ENCODE measurements at places on chromosomes 2 and 18.

DNA sequence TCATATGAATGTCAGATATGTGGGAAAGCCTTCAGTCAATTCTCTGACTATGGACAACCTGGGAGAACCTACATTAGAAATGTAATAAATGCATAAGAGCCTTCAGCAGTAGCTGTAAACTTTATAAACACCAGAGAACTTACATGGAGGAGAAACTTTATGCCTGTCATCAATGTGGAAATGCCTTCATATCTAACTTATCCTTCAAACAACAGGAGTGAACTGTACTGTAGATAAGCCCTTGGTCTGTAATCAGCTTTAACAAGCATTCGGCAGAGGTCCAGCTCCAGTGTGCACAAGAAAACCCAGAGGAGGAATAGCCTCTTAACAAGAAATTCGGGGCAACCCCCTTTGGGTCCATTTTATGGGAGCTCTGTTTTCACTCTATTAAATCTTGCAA, 14.8 kb upstream of the UXS1 start:
- DNase-seq, result no peak

GRCh38 chr2:65228263-65228750, 676 bp downstream of the ACTR2 start:
- no peak for DNase-seq

GRCh38 chr2:160062292-160063005, at the start of gene PLA2R1:
Gene PLA2R1 (minus strand): TSS chr2:160062615. CDS start chr2:160062403, 212 bp downstream.
- DNase-seq, result peak; percentile 89

DNA sequence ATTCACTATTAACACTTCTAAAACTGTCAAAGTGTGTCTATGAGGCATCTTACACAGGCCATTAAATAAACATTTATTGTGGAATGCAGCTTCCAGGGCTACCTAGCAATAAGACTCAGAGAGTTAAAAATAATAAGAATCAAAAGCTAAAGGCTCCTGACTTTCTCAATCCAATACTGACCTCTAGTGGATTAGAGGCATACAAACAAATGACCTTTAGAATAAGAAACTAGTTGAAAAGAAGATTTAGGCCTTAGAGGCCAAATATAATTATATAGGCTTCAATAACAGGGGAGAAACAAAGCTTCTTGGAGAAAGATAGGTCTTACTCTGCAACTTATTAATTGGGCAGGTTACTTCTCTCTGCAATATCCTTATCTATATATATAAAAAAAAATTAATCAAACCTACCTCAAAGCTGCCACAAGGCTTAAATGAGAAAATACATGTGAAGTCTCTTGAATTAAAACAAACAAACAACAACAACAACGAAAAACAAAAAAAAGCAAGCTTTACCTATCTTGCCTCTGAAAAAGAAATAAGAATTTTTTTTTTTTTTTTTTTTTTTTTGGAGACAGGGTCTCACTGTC, 246.1 kb downstream of the EXOC6B start:
- DNase-seq, result no peak

- no peak for DNase-seq
Observed at GRCh38 chr2:168583710-168584521, 127.8 kb downstream of the CERS6 start.

DNA sequence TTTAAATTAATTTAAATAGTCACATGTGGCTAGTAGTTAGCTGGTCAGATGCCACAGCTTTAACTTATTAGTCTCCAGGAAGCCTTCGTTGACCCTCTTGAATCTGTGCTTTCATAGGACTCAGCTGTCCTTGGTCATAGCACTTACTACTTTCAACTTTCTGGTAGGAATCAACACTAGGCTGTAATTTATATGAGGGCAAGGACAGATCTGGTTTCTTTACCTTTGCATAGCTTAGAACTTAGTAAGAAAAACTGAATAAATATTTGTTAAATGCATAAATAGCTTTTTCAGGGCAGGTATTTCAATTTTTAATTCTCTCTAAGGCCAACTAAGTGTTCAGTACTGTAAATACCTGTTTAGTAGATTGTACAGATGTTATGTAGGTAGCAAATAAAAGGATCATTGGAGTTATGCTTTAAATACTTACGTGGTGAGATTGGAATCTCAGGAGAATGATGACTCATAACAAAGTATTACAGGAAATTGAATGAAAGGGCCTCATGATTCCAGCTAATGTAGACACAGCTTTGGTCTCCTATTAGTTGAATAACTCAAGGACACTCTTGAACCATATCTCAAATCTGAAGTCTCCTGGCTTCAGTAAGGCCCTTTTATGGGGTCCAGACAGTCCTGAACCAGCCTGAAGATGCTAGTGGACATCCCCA, 2.6 kb downstream of the CLIP4 start:
- DNase-seq, result no peak

- no peak for DNase-seq
Observed at GRCh38 chr2:86584151-86584913, 21.1 kb upstream of the CHMP3 start.

GRCh38 chr2:214311031-214311533, 99.8 kb upstream of the VWC2L start:
- DNase-seq, result no peak

DNA sequence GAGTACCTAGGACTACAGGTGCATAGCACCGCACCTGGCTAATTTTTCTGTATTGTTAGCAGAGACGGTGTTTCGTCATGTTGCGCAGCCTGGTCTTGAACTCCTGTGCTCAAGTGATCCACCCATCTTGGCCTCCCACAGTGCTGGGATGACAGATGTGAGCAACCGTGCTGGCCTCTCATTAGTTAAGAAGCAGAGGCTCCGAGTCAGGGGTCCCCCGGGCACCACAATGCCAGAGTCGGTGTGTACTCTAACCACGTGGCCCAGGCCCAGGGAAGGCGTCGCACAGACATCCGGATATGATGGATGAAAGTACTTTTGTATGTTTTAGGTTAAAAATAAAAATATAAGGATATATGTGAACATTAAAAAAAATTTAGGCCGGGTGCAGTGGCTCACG, 28.3 kb upstream of the HPCAL1 start:
- DNase-seq, result no peak

DNA sequence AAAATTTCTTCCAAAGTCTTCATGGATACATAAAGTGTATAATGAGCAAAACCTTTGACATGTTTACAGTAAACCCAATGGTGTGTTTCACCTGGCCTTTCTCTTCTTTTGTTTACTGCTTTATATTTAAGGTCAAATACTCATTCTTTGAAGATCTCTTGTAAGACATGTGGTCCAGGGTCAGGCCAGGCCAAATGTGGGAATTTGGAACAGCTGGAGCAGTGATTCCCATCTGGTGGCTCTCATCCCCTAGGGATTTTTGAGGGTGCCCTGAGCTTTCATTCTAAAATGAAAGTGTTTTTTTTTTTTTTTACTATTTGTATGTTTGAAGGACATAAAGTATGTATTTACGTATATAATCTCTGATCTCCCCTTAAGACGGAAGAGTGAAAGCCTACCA, 13.8 kb upstream of the MGAT5 start:
- DNase-seq, result no peak

GRCh38 chr18:9546468-9546867, 67.9 kb downstream of the PPP4R1 start:
- no peak for DNase-seq

- no peak for DNase-seq
Observed at GRCh38 chr2:130328710-130329109, 14.0 kb upstream of the IMP4 start.

- no peak for DNase-seq
Observed at GRCh38 chr18:34121200-34121721, 103.5 kb downstream of the NOL4 start.

DNA sequence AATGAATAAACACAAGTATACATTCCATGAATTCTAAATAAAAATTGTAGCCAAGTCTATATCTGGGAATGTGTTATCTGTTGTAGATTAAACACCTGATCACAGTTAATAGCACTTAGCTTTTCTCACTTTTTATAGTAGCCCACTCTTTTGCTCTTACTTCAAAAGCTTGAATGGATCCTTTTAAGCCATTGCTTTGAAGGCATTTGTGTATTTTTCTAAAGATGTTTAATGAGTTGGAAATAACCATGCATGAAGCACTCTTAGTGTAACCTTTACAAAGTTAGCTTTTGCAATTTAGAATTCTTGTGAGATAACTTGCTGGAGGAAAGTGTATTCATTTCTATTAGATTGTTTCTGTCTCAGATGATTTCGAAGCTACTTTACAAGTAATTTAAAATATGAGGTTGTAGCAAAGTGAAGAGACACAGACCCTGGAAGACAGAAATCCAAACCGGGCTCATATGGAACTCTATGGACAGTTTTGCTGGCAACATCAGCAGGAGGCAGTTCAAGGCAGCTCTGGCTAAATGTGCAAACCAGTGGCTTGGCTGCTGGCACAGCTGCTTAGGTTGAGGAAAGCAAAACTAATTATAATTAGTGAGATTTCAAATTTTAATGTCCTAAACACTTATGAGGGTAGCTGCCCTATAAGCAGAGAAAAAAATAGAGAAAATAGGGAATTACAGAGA, 469.8 kb upstream of the ZEB2 start:
- no peak for DNase-seq

DNA sequence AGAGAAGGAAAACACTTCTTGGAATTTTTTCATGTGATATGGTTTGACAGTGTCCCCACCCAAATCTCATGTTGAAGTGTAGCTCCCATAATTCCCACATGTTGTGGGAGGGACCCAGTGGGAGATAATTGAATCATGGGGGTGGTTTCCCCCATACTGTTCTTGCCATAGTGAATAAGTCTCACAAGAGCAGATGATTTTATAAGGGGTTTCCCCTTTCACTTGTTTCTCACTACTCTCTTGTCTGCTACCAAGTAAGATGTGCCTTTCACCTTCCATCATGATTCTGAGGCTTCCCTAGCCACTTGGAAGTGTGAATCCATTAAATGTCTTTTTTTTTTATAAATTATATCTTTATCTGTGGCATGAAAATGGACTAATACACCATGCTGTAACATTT, 250.7 kb downstream of the LPIN1 start:
- DNase-seq, result no peak

DNA sequence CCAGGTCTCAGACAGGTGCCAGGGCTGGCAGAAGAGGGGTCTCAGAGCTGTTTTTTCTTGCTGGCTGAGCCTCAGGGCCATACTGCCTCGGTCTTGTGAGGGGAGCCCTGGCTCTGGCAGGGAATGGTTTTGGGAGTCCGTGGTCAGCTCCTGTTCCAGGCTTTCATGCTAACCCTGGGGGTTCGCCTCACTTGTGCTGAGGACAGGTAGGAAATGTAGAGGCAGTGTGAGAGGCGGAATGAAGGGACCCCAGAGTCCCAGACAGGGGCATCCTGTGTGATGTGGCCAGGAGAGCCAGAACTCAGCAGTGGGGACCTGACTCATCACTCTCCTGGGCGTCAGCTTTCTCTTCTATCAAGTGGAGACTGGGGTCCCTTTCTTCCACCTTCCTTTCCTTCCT, 5.7 kb upstream of the CELF4 start:
- no peak for DNase-seq

GRCh38 chr2:179201869-179202268, 62.8 kb downstream of the SESTD1 start:
- DNase-seq, result no peak

- no peak for DNase-seq
Observed at GRCh38 chr2:76157531-76157930, 446.8 kb upstream of the GCFC2 start.

DNA sequence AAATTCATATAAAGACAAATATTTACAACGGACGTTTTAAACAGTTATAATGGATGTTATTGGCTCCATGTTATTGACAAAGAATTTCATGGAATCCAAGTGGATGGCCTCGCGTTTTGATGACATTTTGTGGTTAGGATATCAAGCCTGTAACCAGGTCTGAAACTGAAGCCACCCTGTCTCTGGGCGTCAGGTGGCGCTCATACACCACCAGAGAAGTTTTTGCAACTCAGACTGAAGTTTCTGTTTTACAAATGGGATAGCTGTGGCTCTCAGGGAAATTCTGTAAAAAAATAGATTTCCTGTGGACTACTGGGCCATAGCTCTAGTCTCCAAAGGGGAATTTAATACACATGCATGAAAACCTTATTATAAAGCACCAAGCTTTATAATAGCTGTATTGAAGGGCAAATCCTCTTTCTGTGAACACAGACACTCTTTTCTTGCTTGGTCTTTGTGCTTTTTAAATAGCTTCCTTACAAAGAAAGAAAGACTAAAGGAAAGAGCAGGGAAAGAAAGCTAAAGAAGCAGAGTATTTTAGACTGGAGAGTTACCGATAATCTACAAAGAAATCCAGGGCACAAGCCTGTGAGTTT, 86.7 kb downstream of the C18orf54 start:
- no peak for DNase-seq

GRCh38 chr2:191901031-191901430, 54.1 kb upstream of the CAVIN2 start:
- DNase-seq, result no peak

- no peak for DNase-seq
Observed at GRCh38 chr2:2528846-2529245, 197.8 kb upstream of the MYT1L start.

DNA sequence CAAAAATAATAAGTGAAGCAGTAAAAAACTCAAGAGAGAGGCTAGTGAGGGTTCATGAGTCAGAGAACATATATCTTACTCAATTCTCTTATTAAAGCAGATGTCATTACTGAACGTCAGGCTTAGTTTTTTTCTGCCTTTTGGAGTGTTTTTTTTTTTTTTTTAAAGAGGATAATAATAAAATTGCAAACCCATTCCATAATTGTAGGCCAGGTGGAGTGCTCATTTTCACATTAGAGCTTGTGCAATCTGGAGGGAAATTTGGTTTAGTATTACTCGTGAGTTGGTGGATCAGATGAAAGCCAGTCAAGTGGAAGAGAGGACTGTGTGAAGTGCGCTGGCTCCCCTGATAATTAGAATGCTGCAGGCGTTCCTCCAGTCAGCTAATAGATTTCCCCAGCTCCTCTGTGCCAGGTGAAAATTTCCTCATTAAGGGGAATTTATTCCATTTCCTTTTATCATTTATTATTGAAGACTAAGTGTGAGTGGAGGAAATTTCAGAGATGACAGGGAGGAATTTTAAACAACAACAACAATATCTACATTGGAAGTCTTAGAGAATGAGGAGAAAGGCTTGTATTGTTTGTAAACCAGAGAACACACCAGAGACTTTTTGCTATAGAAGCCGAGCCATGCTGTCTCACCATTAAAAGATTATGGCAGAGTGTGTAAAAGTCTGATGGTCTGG, 74.6 kb downstream of the CPS1 start:
- no peak for DNase-seq

- no peak for DNase-seq
Observed at GRCh38 chr2:237091779-237092436, 6.2 kb downstream of the COPS8 start.

DNA sequence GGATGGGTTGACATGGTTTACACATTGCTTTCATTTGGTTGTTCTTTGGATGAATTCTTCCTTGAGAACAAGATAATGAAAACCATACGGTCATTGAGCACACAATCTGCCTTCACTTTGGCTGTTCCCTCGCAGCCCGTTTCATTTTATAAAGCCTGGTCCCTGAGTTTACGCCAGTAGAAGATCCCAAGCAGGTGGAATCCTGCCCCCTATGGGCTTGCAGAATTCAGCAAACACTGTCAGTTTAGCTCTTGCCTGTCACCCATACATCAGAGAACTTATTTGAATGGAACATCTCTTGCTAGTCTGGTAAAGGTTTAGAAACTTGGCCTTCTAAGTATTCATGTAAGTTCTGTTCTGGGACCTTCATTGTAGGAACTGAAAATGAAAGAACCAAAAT, 666.4 kb upstream of the ZEB2 start:
- no peak for DNase-seq
